T-helper 2 cell (primary cell): ENCODE measurements at places on chromosomes 11 and 22.
A peak's percentile ranks its signal among the peaks of the same experiment; 100 is the strongest.

DNA sequence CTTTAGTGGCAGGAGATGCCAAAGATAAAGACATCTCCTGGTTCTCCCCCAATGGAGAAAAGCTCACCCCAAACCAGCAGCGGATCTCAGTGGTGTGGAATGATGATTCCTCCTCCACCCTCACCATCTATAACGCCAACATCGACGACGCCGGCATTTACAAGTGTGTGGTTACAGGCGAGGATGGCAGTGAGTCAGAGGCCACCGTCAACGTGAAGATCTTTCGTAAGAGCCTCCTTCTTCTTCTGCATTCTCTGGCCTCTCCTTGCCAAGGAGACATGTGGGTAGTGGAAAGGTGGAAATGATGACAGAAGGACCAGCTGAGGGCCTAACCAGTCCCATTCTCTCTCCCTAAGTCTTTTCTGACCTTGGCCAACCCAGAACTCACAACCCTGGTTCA is 110.1 kb upstream of the TTC12 start:
- DNase-seq = no peak

DNA sequence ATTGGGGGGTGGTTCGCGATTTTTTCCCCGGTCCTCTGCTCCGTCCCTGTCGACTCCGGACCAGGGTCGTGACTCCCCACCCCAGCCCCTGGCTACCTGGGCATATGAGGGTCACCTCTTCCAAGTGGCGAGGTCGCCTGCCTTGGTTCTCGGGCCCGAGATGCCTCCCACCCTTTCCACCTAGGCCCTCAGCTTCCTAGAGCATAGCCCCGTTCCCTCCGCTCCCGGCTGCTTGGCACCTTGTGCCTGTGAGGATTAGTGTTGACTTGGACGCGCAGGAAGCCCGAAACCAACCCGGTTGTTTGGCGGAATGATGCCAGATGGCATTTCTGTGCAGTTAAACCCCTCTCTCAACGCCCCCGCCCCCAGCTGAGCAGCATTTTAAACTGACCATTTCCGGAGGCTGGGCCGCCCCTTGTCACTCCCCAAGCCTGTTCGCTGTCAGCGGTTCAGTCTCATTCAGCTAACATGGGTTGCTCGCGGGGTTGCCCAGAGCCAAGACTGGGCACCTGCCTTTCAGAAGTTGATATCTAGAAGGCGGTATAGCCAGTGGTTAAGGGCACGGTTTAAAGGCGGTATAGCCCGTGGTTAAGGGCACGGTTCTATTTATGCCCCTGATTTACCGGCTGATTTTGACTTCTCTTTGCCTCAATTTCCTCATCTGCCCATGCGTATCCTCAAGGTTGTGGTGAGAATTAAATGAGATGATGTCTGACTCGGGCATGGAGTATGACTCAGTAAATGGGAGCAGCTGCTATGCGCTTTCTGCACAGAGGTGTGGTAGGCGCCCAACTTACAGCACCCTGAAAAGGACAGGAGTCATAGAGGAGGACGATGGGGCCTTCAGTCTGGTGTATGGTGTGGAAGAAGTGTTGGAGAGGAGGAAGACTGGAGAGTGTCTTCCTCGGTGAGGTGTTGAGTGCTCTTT is 639 bp downstream of the INCENP start:
- DNase-seq = no peak

GRCh38 chr11:77187776-77188632 is 60.0 kb downstream of the MYO7A start:
- peak; percentile 41 for DNase-seq

GRCh38 chr11:126930091-126930841 is 70.3 kb downstream of the KIRREL3 start:
- no peak for DNase-seq

- DNase-seq = no peak
Measured at GRCh38 chr11:110425751-110426545, 3.8 kb upstream of the FDX1 start.

DNA sequence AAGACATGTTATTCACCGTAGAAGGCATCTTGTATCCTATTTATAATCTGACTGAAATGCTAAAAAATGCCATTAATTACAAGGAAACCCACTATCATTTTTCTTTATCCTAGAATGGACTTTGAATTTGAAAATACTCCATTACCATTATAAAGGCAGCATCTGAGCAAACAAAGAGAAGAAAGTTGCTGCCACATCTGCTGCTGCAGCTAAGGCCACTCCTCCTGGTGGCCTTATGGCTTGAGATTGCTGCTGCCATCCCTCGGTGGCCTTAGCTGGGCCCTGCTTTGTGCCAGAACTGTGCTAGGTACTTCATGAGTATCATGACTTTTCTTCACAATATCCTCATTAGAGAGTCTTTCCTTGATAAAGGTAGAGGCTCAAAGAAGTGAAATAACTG is 1210.1 kb upstream of the TENM4 start:
- DNase-seq = no peak

- no peak for DNase-seq
Measured at GRCh38 chr11:94755494-94755893, 12.7 kb upstream of the AMOTL1 start.

DNA sequence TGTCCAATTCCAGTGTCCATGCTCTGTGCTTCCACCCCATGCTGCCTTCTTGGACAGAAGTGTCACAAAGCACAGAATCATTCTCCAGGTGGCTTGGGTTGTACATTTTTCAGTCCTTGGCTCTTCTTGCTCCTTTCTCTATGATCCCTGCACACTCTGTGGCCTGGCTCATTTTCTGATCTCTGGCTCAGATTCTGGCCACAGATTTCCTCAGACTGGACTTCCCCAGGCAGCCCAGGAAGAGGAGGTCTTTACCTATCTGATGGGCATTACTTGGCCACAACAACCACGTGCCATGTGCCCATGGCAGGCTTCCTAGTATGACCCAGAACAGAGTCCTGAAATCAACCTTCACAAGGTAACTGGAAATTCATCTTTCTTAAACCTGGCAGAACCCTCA is 27.2 kb downstream of the SYTL2 start:
- no peak for DNase-seq

DNA sequence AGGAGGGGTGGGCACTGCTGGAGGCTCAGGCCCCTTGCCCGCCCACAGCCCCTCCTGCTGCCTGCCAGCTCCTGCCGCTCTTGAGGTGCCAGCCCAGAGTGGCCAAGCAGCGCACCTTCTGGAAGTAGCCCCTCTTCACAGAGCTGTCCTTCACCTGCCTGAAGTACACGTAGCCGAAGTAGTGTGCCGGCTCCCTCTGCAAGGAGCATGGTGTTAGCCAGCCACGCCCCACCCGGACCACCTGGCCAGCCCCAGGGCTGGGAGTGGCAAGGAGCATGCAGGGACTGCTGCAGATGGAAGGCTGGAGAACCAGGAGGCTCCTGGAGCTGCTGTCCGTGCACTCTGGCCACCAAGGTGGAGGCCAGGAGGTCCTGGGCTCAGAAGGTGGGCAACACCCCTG is 9.6 kb downstream of the DENND6B start:
- no peak for DNase-seq

DNA sequence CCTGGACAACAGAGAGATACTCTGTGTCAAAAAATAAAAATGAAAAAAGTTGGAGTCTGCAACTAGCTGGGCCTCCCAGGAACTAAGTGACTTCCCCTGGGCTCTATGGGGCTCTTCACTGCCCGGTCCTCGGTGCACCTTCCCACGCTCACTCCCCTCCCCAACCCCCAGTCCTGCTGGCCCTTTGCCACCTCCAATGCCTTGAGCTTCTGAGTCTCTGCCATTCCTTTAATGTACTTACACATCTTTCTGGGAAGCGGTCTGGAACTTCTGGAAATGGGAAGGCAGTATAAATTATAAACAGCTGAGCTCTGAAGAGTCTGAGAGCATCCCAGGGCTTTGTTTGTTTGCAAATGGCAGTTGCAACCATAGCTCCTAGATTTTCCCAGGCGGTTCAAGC is 5.9 kb upstream of the BATF2 start:
- DNase-seq = no peak

GRCh38 chr11:122478986-122479385 is 176.5 kb upstream of the UBASH3B start:
- DNase-seq = no peak

GRCh38 chr11:72548463-72548862 is 114.1 kb upstream of the CLPB start:
- DNase-seq = no peak

DNA sequence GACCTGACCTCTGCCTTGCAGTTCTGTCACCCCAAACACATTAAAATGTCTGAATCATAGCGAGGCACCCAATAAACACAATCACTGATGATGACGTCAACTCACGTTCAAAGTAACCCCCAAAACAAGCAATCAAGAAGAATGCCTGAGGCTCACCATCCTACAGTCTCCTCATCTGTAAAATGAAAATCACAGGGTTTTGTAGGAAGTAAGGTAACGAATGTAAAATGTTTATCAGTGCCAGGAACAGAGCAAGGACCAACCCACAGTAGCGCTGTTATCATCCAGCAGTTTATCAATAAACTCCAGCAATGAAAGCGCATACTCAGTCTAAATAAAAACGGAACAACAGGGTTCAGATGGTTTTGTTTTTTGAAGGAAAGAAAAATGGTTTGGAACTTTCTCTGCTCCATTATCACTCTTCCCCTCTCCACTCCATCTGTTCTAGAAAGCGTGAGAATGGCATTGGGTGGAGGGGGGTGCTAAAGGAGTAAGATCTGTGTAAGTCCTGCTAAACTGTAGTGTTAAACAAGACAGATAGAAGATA is 110.5 kb downstream of the MICAL3 start:
- DNase-seq = no peak

- DNase-seq = no peak
Measured at GRCh38 chr11:33980897-33981296, 70.6 kb upstream of the CAPRIN1 start.

DNA sequence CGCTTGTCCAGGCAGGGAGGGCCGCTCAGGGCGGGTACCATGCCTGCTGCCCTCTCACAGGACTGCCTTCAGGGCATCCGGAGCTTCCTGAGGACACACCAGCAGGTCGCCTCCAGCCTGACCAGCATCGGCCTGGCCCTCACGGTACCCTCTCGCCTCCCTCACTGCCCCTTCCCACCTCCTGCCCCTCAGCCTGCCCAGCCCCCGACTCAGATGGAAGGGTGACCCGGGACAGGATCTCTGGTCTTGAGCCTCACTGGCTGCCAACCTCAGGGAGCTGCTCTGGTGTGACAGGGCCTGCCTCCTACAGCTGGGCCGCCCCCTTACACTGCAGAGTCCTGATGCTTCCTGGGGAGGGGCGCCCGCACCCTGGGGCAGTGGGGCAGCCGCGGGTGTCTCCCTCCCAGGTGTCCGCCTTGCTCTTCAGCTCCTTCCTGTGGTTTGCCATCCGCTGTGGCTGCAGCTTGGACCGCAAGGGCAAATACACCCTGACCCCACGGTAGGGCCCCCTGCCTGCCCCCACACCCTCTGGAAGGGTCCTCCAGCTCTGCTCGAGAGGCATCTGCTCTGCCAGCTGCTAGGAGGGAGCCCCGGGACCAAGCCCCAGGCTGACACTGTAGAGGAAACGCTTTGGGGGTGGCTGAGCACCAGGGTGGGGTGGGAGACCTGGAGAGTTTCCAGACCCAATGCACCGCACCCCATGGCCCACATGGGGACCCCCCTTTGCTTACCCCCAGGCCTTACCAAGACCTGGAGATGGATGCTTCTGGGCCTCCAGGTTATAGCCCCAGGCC is 14.6 kb downstream of the TSPAN32 start:
- no peak for DNase-seq

DNA sequence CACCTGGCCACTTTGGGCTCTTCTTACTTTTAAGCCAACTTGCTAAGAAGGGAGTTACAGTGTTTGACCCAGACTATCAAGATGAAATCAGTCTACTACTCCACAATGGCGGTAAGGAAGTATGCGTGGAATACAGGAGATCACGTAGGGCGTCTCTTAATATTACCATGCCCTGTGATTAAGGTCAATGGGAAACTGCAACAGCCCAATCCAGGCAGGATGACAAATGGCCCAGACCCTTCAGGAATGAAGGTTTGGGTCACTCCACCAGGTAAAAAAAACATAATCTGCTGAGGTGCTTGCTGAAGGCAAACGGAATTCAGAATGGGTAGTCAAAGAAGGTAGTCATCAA is 1.0 kb upstream of the YPEL4 start:
- DNase-seq = no peak

DNA sequence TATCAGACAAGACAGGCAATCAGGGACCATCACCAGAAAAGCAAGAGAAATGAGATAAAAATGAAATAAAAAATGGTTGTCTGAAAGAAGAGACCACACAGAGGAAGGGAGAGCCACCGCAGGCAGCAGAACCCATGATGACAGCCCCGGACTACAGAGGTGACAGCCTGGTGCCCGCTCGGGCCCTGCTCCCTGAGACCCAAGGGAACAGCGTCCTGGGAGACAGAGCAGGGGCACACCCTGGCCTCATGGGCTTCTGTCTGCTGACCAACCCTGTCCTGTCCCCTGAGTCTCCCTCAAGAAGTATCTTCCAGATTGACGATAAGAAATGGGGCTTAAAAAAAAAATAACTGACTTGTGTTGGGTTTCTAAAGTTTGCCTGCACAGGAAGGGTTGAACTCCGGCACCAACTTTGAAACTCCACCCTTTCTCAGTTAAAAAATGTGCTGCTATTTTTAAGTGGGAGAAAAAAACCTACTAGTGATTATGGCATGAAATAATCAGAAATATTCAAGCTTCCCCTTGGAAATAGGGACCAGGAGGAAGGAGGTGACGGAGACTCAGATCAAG is 70.1 kb upstream of the TTLL12 start:
- DNase-seq = no peak

GRCh38 chr11:7531011-7531410 is 17.2 kb downstream of the PPFIBP2 start:
- no peak for DNase-seq

DNA sequence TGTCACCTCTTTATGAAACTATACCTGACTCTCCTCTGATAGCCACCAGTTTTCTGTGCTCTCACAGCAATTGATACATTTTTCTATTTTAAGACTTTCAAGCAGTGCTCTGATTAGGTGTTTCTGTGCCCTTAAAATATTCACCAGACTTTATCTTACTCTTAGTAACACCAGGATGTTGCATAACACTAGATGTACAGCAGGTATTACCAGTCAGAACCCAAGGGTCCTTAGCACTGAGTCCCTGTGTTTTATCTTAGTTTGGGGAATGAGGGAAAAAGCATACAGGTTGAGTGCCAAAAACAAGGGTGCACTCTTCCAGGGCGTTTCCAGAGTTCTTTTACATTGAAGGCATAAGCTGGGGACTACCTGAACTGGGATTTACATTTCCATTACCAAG is 51.4 kb downstream of the COPB1 start:
- DNase-seq = no peak

DNA sequence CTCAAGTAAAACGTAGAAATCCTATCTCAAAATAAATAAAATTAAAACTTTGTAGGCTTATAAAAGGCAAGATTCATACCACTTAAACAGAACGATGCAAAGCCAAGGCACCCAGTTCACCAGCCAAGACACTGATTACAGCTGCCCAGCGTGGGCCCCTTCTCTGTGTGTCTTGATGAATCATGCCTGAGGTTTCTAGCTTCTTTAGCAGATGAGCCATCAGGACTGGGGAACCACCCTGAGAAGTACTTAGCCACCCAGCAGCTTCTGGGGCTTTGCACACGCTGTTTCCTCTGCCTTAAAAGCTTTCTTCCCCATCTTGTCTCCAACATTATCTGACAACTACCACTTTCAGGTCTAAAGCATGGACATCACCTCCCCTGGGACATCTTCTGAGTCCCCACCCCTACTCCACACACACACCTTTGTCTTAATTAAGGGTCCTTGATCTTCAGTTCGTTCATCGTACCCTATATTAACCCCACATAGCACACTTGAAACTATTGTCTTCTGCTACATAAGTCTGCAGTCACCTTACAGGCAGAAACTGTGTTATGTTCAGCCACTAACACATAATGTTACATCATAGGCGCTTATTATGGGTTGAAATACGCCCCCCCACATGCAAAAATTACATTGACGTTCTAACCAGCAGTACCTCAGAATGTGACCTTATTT is 8.7 kb upstream of the LAYN start:
- no peak for DNase-seq
